ENCODE measurements at places on chromosomes 2 and 18.
A peak's percentile ranks its signal among the peaks of the same experiment; 100 is the strongest.

DNA sequence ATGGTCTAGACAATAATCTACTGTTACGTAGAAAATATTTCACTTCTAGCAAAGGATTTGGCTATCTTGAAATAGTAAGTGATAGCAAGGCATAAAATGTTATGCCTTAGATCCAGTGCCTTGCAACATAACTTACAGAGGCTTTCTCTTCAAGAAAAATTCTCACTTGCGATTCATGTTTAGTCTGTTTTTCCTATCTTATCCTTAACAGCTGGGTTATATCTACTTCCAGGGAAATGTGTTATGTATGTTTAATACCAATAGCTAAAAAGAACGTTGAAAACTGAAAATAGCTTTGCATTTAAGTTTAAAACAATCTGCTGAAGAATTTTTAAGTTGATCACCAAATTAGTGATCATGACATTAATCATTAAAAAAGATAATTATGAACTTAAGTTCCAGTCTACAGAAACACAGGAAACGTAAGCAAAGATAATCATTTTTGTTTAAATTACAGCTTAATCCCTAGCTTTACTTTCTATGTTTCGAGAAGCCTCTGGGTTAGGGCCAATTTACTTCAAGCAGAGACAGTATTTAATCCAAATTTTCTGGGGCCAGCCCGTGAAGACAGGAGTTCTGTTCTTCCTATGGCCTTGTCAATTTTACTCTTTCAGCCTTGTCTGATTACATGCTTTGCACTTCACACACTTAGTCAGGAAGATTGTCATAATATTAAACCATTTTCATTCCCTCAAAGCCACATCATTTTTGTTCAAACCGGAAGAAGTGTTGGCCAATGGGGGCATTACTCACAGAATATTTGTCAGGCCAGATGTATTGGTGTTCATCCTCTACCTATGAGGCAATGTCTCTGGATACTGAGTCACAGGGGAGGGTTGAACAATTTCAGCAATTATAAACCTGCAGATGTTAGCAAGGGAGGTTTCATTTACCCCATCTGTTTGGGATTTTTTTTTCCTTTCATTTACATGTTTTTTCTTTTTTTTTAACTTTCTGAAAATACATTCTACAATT, 1132.9 kb upstream of the ZEB2 start:
- DNase-seq = no peak

- no peak for DNase-seq
Measured at GRCh38 chr18:63578357-63578958, 8.7 kb upstream of the SERPINB13 start.

DNA sequence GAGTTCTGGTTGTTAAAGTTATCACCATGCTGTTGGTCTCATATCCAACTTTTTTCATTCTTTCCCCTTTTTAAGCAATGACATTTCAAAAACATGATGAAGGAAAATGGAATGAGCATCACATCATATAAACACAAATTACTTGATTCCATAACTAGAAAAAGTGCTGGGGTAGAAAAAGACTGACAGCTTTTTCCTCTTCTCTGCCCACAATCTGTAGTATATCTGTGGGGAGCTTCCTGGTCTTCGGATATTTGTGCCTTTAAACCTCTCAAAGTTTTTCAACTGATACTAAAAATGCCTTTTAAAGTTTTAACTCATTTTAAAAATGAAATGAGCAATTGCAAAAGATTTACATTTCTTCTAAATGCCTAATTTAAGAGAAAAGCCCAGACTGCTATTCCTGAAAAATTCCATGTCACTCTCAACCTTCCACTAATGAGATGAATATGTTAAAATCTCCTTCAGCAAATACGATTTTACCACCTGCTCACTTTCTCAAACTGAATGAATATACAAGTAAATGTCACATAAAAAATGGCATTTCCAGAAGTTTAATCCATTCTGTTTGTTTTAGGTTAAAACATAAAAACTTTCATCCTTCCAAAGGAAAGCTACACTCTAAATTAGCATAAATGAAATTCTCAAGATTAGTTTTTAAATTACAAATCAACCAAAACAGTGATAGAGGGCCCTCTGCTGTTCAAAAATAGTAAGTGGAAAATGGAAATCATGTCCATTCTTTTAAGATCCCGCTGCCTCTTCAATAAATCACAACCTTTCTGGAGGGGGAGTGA, 2.1 kb downstream of the DNAH7 start:
- no peak for DNase-seq

DNA sequence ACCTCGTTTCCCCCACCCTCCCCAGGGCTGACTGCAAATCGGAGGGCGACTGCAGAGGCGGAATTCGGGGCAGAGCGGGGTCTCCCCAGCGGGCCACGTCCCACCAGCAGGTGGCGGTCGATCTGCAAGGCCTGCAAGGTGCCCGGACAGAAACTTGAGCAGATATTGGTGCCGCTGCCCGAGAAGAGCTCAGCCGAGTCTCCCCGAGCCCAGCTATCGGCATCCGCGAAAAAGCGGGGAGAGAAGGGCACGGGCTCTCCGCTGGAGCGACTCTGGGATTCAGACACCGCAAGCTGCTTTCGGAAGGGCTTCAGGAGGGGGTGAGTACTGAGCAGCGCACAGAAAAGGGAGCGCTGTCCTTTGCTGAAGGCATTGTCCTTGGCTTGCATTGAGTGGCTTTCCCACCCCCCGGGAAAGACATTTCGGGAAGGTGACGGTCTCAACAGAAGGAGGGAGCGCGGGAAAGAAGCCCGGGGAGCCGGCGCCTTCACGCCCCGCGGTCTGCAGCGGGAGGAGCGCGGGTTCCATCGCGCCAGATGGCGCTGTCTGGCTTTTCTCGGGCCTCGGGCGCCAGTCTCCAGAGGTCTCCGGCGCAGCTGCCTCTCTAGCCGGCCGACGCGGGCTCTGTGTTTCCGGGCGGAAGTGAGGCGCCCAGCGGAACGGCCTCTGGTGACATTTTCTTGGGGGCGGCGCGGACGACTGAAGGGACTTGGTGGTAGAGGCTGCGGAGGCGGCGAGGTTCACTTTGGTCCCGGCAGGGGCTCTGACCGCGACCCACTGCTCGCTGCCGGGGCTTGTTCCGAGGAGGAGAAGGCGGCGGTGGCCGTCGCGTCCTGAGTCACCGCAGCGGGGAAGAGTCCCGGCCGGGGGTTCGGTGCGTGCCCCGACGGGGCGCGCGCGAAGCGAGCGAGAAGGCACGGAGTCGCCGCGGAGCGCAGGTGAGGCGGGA, 69.5 kb downstream of the HAUS1 start:
- peak; percentile 88 for DNase-seq

DNA sequence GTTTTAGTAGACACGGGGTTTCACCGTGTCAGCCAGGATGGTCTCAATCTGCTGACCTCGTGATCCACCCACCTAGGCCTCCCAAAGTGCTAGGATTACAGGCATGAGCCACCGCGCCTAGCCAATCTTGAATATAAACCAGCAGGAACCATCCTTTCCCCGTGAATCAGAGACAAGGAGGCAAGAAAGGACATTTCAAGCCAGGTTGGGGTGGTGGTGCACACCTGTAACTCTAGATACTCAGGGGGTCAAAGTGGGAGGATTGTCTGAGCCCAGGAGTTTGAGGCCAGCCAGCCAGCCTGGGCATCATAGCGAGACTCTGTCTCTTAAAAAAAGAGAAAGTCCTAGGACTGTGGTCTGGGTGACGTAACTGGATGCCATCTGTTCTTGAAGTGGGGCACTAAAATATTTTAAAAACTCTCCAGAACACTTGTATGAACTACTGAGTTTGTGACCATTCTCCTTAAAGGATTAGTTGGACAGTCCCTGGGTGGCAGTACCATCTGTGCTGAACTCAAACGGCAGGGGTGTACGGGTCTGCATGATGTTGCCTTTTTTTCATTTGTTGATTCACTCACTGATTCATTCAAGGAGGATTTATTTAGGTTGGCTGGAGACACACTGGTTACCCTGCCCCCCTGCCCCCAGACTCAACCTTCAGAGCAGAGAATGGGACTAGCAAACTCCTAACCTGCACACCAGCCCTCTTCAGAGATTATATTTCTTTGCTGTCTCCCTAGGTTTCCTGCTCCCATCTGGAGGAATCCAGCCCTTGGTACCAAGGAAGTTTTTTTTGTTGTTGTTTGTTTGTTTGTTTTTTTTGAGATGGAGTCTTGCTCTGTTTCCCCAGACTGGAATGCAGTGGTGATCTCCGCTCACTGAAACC, 2.9 kb upstream of the TLX2 start:
- no peak for DNase-seq

GRCh38 chr2:67645280-67646138, 248.4 kb downstream of the ETAA1 start:
- no peak for DNase-seq

- DNase-seq = no peak
Measured at GRCh38 chr18:48155856-48156255, 225.4 kb upstream of the SMAD2 start.

DNA sequence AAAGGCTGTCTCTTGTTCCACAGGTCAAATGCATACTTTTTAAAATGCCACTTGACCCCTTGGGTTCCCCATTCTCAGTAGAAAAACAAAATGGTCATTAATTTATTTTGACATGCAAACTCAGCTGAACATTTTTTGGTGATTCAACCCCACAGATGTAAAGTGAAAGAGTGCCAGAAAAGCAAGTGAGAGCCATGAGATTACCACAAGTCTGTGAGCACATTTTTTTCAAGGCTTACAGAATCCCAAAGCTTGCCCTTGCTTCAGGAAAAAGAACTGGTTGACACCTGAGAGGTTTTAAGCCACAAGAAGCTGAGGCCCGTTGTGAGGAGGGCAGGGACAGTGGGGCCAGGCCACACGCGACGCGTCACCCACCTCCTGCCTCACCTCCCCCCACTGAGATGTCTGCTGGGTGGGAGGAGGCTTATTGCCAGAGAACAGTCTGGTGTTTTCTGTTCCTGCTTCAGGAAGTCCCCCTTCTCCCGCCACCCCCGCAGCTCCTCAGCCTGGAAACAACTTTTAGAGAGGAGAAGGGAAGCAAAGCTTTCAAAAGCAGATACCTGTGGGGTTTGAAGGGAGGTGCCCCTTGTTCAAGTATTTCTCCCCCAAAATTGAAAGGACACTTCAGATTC, 70.4 kb upstream of the CYP1B1 start:
- no peak for DNase-seq

DNA sequence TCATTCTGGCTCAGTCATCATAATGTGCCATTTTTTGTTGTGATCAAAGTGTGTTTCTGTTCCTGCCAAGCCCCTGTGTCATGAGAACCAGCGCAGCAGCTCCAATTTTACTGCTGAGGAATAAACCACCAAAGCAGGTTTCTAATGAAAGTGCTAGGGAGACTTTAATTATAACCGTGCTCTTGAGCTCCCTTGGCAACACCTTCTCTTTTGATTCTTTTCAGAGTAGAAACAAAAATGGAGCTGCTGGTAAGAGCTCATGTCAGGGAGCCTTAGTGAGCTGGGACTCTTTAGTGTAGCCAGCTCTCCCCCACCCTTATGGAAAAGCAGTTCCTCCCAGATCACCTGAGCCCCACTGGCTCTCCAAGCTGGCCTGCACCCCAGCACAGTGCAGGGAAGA, 74.3 kb downstream of the LYPD1 start:
- no peak for DNase-seq

GRCh38 chr2:106531676-106532214, 44.6 kb downstream of the CD8B2 start:
- no peak for DNase-seq

- no peak for DNase-seq
Measured at GRCh38 chr2:118902266-118903028, 39.5 kb upstream of the MARCO start.

- DNase-seq = no peak
Measured at GRCh38 chr2:201964631-201965206, 68.9 kb upstream of the FZD7 start.

- DNase-seq = no peak
Measured at GRCh38 chr2:62319070-62319469, 123.2 kb downstream of the B3GNT2 start.

DNA sequence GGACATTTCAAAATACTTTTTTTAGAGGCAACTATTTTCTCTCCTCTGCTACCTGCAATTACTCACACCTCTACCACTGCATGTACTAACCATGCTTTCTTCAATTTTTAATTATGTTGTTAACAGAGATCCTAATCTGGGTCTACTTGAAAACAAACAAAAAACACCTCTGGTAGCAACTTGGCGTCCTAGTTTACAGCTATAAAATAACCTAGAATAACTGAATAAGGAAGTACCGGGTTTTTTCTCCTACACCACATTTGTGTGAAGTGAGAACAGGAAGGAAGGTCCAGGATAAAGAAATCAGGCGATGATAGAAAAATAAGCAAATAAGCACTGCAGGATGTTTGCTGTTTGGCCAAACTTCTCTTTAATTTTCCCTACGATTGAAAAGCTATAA, 633.5 kb downstream of the LRP1B start:
- no peak for DNase-seq

DNA sequence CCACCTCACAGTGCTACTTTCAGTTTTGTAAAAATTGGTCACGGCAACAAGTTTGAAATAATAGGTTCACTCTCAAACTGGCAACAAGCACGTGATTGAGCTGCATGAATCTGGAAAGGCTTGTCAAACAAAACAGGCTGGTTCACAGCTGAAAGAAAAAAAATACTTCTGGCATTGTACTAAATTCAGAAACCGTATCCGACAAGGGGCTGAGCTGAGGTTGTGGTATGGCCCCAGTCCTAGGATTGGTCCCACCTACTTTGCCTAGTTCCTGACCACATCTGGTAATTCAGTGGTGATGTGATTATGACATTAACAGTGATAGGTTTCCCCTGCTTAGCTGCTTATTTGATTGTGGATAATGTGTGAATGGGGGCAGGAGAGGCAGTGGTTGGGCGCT, 326.5 kb upstream of the THUMPD2 start:
- DNase-seq = no peak

GRCh38 chr2:206935991-206936842, 3.1 kb upstream of the CPO start:
- no peak for DNase-seq

DNA sequence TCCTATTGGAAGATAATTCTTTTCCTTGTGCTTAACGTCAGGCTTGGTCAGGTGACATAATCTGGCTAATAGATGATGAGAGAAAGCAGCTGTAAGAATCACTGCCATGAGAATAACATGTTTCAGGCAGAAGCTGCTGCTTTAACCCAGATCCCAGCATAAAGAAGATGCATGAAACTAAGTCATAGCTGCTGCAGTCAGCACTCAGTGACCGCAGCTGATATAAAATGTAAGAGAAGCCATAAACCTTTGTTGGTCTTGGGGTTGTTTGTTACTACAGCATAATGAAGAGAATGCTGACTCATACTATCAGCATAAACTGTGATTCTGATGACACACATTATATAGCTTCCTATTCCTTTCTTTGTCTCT, 274.3 kb upstream of the TRIB2 start:
- no peak for DNase-seq

Measured in CD8-positive, alpha-beta memory T cell (primary cell).